Effector memory CD8-positive, alpha-beta T cell (primary cell): ENCODE measurements at places on chromosomes 5 and 9.

- no peak overlapping the region for H3K4me3 ChIP-seq
- H3K27ac ChIP-seq: no peak overlapping the region
- no peaks in the 10 kb centered on the region for H3K27me3 ChIP-seq
- no peaks in the 10 kb centered on the region for H3K4me1 ChIP-seq
- DNase-seq: no peak
- no peaks in the 10 kb centered on the region for H3K36me3 ChIP-seq
Observed at GRCh38 chr5:86108825-86109224, 508.9 kb upstream of the COX7C start.

- DNase-seq: no peak
- H3K27ac ChIP-seq: no peak overlapping the region
- peak overlapping the region; percentile 89 for H3K4me3 ChIP-seq
- H3K4me1 ChIP-seq: peaks cover 21% of the 10 kb centered on the region
- H3K36me3 ChIP-seq: no peaks in the 10 kb centered on the region
Observed at GRCh38 chr5:147454996-147455677, 54.7 kb downstream of the DPYSL3 start.

DNA sequence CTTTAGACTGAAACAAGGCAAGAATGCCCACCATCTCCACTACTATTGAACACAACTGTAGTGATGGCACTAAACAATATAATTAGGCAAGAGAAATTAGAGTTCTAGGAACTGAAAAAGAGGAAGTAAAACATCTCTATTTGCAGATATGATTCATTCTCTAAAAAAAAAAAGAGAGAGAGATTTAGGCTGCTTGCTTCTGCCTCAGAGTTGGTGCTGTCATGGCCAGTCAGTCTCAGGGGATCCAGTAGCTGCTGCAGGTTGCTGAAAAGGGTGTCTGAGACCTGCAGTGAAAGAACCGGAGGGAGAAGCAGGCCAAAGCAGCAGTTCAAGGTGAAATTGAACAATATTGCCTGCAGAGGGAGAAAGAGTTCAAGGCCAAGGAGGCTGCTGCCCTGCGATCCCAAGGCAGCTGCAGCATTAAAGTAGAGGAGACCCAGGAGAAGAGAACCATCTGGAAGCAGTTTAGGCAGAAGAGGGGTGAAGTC, 72.5 kb downstream of the AP3B1 start:
- H3K27me3 ChIP-seq: no peaks in the 10 kb centered on the region
- DNase-seq: no peak
- H3K4me3 ChIP-seq: no peak overlapping the region
- peaks cover 5% of the 10 kb centered on the region for H3K4me1 ChIP-seq
- peaks cover 20% of the 10 kb centered on the region for H3K36me3 ChIP-seq

DNA sequence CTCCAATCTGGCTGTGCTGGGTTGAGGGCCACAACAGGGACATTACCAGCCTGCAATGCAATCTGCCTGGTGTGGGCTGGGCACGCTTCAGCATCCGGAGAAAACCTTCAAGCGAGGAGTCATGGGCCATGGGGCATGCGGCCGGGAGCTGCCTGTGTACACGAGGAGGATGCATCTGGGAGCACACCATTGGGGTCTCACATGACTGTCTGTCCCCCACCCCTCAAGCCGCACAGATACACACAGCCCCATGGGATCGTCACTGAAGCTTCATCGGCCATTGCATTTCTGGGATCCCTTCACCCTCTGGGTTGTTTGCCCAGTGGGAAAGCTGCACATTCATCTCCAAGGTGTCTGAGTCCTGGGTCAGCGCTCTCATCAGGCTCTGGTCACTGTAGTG, 9.9 kb downstream of the LCN1 start:
- H3K27me3 ChIP-seq: peaks cover 27% of the 10 kb centered on the region
- no peak for DNase-seq
- H3K4me3 ChIP-seq: no peak overlapping the region
- H3K27ac ChIP-seq: no peak overlapping the region

- no peaks in the 10 kb centered on the region for H3K4me1 ChIP-seq
- H3K27me3 ChIP-seq: peaks cover 13% of the 10 kb centered on the region
- H3K36me3 ChIP-seq: peaks cover 3% of the 10 kb centered on the region
- no peak for DNase-seq
Observed at GRCh38 chr5:14270209-14270702, 127.1 kb downstream of the TRIO start.

GRCh38 chr9:16214677-16215352, 655.7 kb downstream of the BNC2 start:
- no peaks in the 10 kb centered on the region for H3K4me1 ChIP-seq
- H3K27me3 ChIP-seq: no peaks in the 10 kb centered on the region
- no peaks in the 10 kb centered on the region for H3K36me3 ChIP-seq
- no peak overlapping the region for H3K4me3 ChIP-seq

DNA sequence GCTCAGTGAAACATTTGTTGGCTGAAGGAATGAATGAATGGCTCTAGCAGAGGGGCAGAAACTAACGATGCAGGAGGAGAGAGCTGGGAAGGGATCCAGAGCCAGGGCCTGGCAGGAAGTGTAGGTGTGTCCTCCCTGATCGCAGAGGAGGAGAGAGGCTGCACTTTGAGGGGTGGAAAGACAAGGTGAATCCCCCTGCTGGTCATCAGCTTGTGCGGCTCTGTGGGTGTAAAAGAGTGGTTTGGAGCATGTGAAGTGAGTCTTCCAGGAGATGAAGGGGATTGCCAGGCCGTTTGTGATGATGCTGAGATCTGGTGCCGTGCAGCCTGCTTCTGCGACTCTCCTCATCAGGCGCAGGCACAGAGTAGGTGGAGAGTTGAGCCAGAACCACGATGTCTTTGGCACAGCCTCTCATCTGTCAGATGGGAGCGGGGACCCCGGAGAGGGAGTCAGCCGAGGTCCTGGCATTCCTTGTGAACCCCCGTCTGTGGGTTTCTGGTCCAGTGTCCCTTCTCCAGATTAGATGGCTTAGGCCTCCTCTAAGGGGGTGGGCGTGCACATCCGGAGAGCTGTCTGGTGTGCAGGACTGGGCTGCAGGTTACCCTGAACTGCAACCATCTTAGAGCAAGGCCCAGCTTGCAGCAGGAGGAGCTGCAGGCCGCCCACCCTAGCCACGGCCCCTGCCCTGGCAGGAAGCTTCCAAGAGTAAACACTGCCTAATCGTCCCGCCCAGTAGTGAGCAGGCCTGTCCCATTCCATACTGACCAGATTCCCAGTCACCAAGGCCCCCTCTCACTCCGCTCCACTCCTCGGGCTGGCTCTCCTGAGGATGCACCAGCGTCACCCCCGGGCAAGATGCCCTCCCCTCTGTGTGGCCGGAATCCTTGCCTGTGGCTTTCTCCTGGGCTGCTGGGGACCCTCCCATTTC, at the start of gene ADAMTS13:
Gene ADAMTS13 (plus strand): TSS at position 753 of the 928 bp plus-strand sequence. CDS start 77 bp downstream, at position 830.
- H3K36me3 ChIP-seq: peaks cover 12% of the 10 kb centered on the region
- H3K4me3 ChIP-seq: no peak within 1 kb of the TSS

- DNase-seq: no peak
- peaks cover 2% of the 10 kb centered on the region for H3K4me1 ChIP-seq
- no peak overlapping the region for H3K27ac ChIP-seq
- H3K27me3 ChIP-seq: no peaks in the 10 kb centered on the region
- H3K36me3 ChIP-seq: no peaks in the 10 kb centered on the region
Observed at GRCh38 chr5:143592648-143593047, 189.2 kb upstream of the NR3C1 start.

GRCh38 chr9:135186248-135187164, 99.0 kb downstream of the OLFM1 start:
- H3K4me3 ChIP-seq: no peak overlapping the region
- H3K4me1 ChIP-seq: peaks cover 1% of the 10 kb centered on the region
- peaks cover 47% of the 10 kb centered on the region for H3K27me3 ChIP-seq
- no peak overlapping the region for H3K27ac ChIP-seq
- H3K36me3 ChIP-seq: peaks cover 2% of the 10 kb centered on the region
- DNase-seq: no peak

DNA sequence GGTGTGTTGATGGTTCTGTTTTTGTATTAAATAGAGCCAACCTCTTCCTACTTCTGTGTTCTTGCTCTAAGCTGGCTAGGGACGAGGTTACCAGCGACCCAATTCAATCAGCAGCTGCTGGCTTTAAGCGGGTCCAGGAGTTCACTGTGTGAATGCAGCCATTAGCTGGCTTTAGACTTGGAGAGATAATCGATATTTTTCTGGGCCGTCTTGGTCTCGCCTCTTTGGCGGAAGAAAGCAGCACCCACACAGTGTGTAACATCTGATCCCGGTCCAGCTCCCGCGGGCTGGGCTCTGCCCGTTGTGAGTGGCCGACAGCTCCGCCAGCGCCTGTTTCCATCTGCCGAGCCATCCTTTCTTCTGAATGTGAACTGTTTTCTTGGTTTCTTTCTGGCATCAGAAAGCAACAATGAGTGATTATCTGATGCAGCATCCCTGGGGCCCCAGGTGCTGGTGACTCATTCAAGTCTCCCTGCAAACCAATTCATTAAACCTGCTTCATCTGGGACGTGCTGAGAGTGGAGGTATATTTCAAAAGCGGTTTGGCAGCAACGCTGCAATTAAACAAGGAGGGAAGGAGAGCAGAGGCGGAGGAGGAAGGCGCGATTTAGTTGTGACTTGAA, 90.8 kb upstream of the IRX4 start:
- no peak overlapping the region for H3K4me3 ChIP-seq
- H3K27me3 ChIP-seq: peaks cover 45% of the 10 kb centered on the region
- no peaks in the 10 kb centered on the region for H3K36me3 ChIP-seq
- H3K4me1 ChIP-seq: no peaks in the 10 kb centered on the region
- DNase-seq: no peak

DNA sequence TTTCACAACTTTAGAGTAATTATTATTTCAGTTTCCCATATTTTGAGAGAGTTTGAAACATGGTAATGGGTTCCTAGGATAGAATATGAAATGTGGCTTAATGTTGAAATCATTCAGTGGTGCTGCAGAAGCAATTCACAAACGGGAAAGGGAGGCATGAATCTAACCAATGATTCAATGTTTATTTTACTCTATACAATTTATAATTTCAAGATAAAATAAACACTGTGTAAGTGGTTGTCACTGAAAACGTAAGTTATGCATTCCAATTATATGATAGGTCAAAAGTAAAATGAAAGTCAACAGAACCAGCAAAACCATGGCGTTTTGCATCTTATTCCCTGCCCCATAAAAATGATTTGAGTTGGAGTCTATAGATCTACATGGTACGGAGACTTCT, 1207.1 kb upstream of the CDH18 start:
- H3K4me1 ChIP-seq: no peaks in the 10 kb centered on the region
- H3K27me3 ChIP-seq: no peaks in the 10 kb centered on the region
- H3K27ac ChIP-seq: no peak overlapping the region

DNA sequence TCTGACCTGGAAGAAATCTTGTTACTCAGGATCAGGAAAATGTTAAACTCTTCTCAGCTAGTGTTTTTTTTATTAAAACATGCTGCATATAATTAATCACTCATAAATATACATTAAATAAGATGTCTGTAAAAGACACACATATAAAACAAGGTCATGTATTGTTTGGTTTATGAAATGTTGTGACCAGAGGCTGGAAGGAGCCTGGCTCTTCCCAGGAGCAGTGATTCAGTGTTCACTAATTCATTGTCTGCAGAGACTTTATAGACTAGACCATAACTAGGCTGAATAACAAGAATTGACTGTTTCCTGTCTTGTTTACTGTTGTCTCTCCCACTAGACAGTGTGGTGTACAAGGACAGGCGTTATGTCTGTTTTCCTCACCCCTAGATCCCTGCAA, 49.1 kb upstream of the ANKRD55 start:
- DNase-seq: no peak
- H3K27ac ChIP-seq: no peak overlapping the region

GRCh38 chr9:94817291-94818177, 91.0 kb downstream of the AOPEP start:
- DNase-seq: no peak
- no peak overlapping the region for H3K4me3 ChIP-seq
- H3K27ac ChIP-seq: no peak overlapping the region
- H3K36me3 ChIP-seq: peaks cover 6% of the 10 kb centered on the region
- H3K4me1 ChIP-seq: peaks cover 4% of the 10 kb centered on the region
- no peaks in the 10 kb centered on the region for H3K27me3 ChIP-seq

- no peak for DNase-seq
- H3K27ac ChIP-seq: no peak overlapping the region
- no peaks in the 10 kb centered on the region for H3K4me1 ChIP-seq
- no peaks in the 10 kb centered on the region for H3K27me3 ChIP-seq
Observed at GRCh38 chr5:111163000-111163399, 61.2 kb upstream of the CAMK4 start.

DNA sequence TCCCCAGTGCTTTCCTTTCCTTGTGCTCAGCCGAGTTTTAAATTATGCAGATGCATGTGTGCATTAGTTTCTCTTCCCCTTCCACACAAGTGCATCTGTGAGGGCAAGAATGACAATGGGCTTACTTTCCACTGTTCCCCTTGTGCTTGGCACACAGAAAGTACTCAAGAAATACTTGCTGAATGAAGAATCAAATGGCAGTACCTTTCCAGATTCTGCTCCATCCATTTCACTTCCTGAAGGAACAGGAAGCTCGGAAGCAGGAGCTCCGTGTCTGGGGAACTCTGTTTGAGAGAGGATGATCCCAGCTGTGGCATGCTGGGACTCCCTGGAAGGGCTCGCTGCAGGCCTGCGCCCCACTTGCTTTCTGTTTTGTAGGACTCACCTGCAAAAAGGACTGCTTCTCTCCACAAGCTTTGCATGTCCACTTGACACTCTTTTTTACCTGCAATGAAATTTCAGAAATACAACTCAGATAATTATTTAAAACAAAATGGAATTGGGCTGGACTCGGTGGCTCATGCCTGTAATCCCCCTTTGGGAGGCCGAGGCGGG, 5.5 kb downstream of the MRNIP start:
- no peak for DNase-seq
- H3K27me3 ChIP-seq: no peaks in the 10 kb centered on the region
- H3K27ac ChIP-seq: peak overlapping the region; percentile 20
- H3K36me3 ChIP-seq: peaks cover 18% of the 10 kb centered on the region

GRCh38 chr5:68344447-68345111, 129.0 kb downstream of the PIK3R1 start:
- peak overlapping the region; percentile 1 for H3K4me3 ChIP-seq
- H3K27me3 ChIP-seq: no peaks in the 10 kb centered on the region
- H3K27ac ChIP-seq: peak overlapping the region; percentile 3
- H3K4me1 ChIP-seq: peaks cover 17% of the 10 kb centered on the region
- H3K36me3 ChIP-seq: no peaks in the 10 kb centered on the region

- no peak for DNase-seq
- H3K27ac ChIP-seq: no peak overlapping the region
- H3K4me3 ChIP-seq: no peak overlapping the region
- no peaks in the 10 kb centered on the region for H3K36me3 ChIP-seq
- no peaks in the 10 kb centered on the region for H3K4me1 ChIP-seq
- peaks cover 21% of the 10 kb centered on the region for H3K27me3 ChIP-seq
Observed at GRCh38 chr9:77161966-77162365, 15.4 kb upstream of the VPS13A start.

DNA sequence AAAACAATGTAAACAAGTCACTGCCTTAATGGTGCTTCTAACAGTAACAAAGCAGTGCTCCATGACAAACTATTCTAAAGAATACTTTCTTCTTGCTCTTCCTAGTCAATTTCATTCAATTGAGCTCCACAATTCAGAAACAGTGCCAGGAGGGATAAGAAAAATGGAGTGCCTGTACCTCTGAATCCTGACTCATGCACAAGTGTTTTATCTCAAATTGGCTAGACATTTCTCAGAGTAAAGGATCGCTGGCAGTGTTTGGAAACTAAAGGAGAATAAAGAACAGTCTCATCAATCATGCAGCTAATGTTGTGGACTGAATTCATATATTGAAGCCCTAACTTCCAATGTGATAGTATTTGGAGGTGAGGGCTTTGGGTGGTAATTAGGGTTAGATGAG, 27.6 kb downstream of the SLC25A51 start:
- peaks cover 25% of the 10 kb centered on the region for H3K36me3 ChIP-seq
- H3K27ac ChIP-seq: no peak overlapping the region
- no peaks in the 10 kb centered on the region for H3K27me3 ChIP-seq
- no peak overlapping the region for H3K4me3 ChIP-seq

- peak within 1 kb of the TSS; percentile 98 for H3K4me3 ChIP-seq
- H3K27ac ChIP-seq: peak within 1 kb of the TSS; percentile 99
- H3K27me3 ChIP-seq: no peaks in the 10 kb centered on the region
- peaks cover 29% of the 10 kb centered on the region for H3K4me1 ChIP-seq
Observed at GRCh38 chr9:127980706-127981558, at the start of gene EEIG1. EEIG1 (minus strand) TSS chr9:127980989; CDS start chr9:127980137, 852 bp downstream.
